ENCODE measurements at places on chromosomes 5 and 9. TPM values are rescaled to one million over a fixed set of nuclear protein-coding genes. Genes with fewer than 3 reads are reported as not detected.

The ZNF622 gene
- 24.3 TPM for total RNA-seq

The RNF38 gene
- 34.7 TPM for total RNA-seq

DNA sequence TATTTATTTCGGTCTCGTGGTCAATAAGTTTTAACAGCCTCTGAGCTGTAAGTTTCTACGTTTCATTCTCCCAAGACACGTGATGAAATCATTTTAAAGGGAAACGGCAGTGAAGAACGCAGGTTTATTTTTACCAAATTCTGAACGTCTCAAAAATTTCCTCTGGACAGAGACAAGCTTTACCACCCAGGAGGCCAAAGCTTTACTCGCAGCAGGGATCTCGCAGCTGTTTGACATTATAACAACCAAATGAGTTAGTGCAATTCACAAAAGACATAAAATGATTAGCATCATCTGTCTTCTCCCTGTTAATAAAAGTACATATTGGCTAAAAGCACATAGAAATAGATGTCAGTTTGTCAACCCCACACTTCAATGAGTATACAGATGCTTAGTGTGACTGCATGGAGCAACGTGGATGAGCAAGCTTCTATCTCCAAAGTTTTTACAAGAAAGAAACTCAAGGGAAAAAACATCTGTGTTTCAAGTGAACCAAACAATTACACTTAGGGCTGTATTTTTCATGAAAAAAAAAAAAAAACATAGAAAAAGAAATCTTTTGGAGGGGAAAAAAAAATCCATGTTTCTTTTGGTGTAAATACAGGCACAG is 2.5 kb downstream of the SEMA5A start:
- H3K4me3 ChIP-seq = peak overlapping the region; percentile 90
- H3K27ac ChIP-seq = no peak overlapping the region
- H3K4me1 ChIP-seq = peaks cover 28% of the 10 kb centered on the region
- no peaks in the 10 kb centered on the region for H3K27me3 ChIP-seq

GRCh38 chr9:21761309-21761901 is 41.0 kb upstream of the MTAP start:
- H3K27ac ChIP-seq = no peak overlapping the region
- H3K4me1 ChIP-seq = no peaks in the 10 kb centered on the region
- no peak overlapping the region for H3K4me3 ChIP-seq
- DNase-seq = no peak
- peaks cover 19% of the 10 kb centered on the region for H3K27me3 ChIP-seq

DNA sequence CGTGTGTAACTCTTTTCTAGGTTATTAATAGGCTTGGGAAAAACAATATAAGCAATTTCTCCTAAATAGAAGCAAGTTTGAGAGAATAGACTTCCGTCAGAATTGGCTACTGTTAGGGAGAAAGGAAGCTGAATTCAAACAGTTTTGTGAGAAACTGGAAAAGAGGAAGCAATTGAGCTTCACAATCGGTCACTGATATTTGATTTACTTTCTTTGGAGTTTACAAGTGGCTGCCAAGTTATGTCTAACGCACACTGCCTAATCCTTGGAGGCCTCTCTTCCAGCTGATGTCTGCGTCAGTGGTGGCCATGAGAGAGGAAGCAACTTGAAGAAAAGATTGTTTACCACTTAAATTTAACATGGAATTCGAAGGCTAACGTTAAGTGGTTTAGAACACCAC is 319.5 kb downstream of the ADGRV1 start:
- DNase-seq = no peak
- peak overlapping the region; percentile 38 for H3K27ac ChIP-seq
- no peak overlapping the region for H3K4me3 ChIP-seq
- H3K27me3 ChIP-seq = no peaks in the 10 kb centered on the region

The PCDHGA3 gene
- total RNA-seq = 0.27 TPM

The NREP gene
- total RNA-seq = 462 TPM

- no peaks in the 10 kb centered on the region for H3K36me3 ChIP-seq
- H3K4me1 ChIP-seq = no peaks in the 10 kb centered on the region
- H3K27me3 ChIP-seq = no peaks in the 10 kb centered on the region
- H3K4me3 ChIP-seq = no peak overlapping the region
Measured at GRCh38 chr5:109524555-109524954, 114.8 kb upstream of the PJA2 start.

The HRCT1 gene
- total RNA-seq = 0.40 TPM

The MEGF10 gene
- total RNA-seq = 13.3 TPM

The TTC39B gene
- total RNA-seq = 8.5 TPM

GRCh38 chr9:38622288-38622674 is 1.9 kb upstream of the ANKRD18A start:
- peaks cover 71% of the 10 kb centered on the region for H3K27me3 ChIP-seq
- no peak overlapping the region for H3K27ac ChIP-seq
- peak overlapping the region; percentile 81 for H3K4me3 ChIP-seq
- no peaks in the 10 kb centered on the region for H3K36me3 ChIP-seq
- no peak for DNase-seq
- peaks cover 4% of the 10 kb centered on the region for H3K4me1 ChIP-seq

- H3K36me3 ChIP-seq = peaks cover 41% of the 10 kb centered on the region
- H3K4me3 ChIP-seq = no peak overlapping the region
- no peaks in the 10 kb centered on the region for H3K27me3 ChIP-seq
- no peak overlapping the region for H3K27ac ChIP-seq
- no peak for DNase-seq
Measured at GRCh38 chr5:1808439-1808838, 7.2 kb downstream of the NDUFS6 start.

DNA sequence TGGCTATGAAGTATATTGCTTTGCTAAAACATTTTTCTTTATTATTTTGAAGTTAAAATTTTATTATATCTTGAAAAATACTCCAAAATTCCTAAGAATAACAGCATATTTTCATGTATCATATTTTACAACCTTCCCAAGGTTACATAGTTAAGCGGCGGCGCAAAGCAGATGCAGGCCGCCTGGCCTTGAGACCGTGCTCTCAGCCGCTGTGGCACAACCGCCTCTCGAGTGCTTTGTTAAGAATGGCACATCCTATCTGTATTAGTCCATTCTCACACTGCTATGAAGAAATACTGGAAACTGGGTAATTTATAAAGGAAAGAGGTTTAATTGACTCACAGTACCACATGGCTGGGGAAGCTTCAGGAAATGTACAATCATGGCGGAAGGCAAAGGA is 228.8 kb downstream of the ARRDC3 start:
- no peaks in the 10 kb centered on the region for H3K27me3 ChIP-seq
- no peak overlapping the region for H3K27ac ChIP-seq
- H3K36me3 ChIP-seq = peaks cover 4% of the 10 kb centered on the region
- DNase-seq = no peak

DNA sequence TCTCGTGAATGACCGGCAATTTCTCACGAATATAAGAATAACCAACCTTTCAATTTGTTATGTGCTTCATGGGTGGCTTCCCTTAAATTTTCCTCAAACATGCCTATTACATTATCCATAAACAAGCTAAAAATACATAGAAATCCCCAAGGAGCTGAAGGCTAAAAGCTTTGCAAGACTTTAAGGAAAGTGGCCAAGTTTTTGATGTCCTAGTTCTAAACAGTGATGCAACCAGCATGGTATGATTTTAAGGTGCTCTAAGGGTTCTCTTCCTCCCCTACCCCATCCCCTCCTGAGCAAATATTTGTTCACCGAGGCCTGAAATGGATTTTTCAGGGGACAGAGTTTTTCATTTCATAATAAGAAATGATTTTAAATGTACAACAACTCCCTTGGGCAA is 79.8 kb downstream of the RGS7BP start:
- no peaks in the 10 kb centered on the region for H3K36me3 ChIP-seq
- H3K27me3 ChIP-seq = peaks cover 4% of the 10 kb centered on the region
- no peak for DNase-seq

DNA sequence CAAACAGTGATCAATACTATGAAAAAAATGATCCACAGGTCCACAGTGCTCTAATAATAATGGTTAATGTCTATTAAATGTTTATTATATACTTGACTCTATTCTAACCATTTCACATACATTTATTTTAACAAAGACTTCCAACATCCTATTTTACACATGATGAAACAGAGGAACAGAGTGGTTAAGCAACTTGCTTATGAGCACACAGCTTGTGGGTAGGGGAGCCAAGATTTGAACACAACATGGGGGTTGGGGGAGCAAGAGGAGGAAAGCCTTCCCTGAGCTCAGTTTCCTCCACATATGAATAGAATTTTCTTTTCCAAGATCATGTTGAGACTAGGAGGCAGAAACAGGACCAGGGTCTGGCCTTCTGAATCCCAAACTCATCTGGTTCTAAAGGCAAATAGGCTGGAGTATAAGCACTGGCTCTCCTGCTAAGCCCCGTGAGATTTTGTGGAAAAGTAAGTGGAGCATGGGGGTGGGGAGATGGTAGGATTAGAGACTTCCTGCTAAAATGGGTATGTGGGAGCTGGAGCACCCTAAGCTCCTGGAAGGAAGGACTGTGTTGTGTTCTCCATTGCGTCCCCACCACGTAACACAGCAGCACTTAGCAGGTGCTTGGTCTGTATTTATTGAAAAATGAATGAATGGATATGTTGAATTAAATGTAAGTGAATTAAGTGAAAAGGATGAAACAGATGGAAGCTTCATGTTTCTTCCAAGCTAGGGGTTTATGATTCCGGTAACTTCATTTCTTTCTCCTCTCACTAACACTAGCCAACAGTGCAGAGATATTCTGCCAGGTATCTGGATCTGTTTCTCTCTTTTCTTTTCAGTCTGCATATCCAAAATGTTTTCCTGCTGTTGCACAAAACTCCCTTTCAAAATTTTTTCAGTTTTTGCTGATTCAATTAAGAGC is 26.9 kb upstream of the GALNT10 start:
- no peak for DNase-seq
- H3K4me3 ChIP-seq = no peak overlapping the region
- H3K4me1 ChIP-seq = peaks cover 28% of the 10 kb centered on the region
- H3K36me3 ChIP-seq = no peaks in the 10 kb centered on the region

Data from type B pancreatic cell (in vitro differentiated cells).